ENCODE measurements at places on chromosomes 4 and X.

DNA sequence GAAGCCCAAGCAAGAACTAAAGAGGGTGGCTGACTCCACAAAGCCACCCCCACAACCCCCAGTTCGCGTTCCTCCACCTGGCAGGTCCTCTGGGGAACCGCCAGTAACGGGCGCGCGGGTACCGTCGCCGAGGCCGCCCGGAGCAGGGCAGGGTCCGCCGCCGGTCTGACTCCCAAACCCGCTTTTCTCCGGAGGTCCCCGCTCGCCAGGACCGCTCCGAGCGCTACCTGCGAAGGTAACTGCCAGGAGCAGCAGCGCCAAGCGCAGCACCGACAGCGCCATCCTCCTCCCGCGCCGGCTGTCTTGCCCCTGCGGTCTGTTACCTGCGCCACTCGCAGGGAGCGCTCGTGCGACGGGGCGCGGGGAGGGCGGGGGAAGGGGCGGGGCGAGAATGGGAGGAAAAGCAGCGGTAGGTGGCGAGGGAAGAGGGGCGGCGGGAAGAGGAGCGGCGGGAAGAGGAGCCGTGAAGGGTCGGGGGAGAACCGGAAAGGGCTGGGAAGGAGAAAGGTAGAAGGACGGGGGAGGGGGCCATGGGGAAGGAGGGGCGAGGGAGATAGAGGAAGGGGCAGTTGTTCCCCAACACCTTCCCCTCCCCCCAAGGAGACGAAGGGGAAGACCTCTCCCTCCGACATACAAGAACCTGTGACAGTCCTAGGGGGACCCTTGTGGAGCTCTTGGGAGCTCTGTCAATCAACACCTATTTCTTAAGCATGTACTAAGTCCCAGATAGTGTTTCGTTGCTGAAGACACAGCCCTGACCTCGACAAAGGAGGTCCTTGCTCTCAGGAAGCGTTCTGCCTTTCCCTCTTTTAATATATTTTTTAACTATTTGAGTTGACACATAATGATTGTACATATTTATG, at the start of gene SPINK2:
Gene SPINK2, minus strand, starts transcription at position 321 of the 863 bp plus-strand sequence. Its CDS starts 39 bp downstream, at position 282.
- peak; percentile 45 for DNase-seq

GRCh38 chr4:151717909-151718628, 42.7 kb downstream of the GATB start:
- no peak for DNase-seq

GRCh38 chrX:63750811-63751210, 34.2 kb downstream of the ARHGEF9 start:
- no peak for DNase-seq

GRCh38 chr4:89140168-89140759, 28.9 kb downstream of the TIGD2 start:
- DNase-seq: no peak

GRCh38 chr4:72208421-72209075, 176.7 kb downstream of the NPFFR2 start:
- no peak for DNase-seq

GRCh38 chrX:14232688-14233087, 203.0 kb upstream of the GEMIN8 start:
- no peak for DNase-seq

DNA sequence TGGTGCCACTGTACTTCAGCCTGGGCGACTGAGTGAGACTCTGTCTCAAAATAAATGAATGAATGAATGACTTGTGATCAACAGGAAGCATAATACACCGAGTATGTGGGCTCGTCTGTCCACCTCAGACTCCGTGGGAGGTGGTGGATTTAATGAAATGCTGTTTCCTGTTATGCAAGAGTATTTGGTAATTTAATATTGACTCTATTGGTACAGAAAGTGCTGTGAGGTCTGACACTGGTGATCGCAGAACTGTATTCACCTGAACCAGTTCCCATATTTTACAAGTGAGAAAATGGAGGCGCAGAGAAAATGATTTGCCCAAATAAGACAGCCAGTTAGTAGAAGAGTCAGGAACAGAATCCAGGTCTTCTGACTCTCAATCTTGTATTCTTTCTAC, 423.3 kb downstream of the RAPGEF2 start:
- no peak for DNase-seq

GRCh38 chr4:40502934-40503333, 126.7 kb downstream of the RBM47 start:
- no peak for DNase-seq

DNA sequence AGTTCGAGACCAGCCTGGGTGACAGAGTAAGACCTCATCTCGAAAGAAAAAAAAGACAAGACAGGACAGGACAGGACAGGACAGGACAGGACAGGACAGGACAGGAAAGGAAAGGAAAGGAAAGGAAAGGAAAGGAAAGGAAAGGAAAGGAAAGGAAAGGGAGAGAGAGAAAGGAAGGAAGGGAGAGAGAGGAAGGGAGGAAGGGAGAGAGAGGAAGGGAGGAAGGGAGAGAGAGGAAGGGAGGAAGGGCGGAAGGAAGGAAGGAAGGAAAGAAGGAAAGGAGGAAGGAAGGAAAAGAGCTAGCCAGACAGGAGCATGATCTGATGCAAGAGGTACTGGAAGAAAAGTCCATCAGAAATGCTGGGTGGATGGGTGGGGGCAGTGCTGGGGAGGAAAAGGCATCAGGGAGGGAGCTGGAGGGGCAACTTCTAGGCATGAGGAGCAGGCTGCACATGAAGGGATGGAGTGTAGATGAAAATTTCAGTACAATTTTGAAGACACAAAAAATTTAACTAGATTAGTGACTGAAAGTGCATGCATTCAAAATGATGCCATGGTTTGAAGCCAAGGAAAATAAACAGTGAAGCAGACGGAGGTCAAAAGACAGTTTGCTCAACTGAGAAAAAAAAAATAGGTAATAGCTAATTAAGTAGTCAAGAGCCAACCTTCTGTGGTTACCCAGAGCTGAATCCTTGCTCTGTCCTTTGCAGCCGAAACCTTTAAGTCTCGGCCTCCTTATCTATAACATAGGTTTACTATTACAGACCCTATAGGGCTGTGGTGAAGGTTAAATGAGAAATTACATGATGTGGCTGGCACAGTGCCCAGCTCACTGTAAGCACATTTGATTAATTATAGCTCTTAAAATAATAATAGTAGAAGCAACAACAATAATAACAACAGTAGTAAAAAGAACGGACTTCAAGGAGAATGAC, 59.9 kb downstream of the ZNF827 start:
- DNase-seq: no peak

- no peak for DNase-seq
Measured at GRCh38 chr4:179989975-179990374, 2253.2 kb upstream of the TENM3 start.

- no peak for DNase-seq
Measured at GRCh38 chr4:182067828-182068227, 175.4 kb upstream of the TENM3 start.

- no peak for DNase-seq
Measured at GRCh38 chr4:38904090-38904666, 36.6 kb downstream of the FAM114A1 start.

GRCh38 chrX:18098763-18099162, 121.9 kb downstream of the BEND2 start:
- no peak for DNase-seq

DNA sequence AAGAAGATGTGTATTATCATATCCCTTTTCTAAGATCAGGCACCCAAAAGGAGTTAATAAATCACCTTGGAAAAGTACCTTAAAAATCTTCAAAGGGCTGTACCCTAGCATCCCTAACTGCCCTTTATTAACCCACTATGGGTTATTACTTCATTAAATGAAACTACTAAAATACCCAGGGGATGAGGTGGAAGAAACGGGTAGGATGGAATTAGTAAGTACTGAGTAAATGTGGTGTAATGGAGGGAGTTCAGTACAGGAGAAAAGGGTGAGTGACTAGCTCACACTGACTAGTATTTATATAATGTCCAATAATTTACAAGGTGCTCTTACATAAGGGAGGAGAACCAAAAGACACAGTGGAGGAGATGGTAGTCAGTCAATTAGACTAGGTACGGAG, 51.0 kb upstream of the RASGEF1B start:
- no peak for DNase-seq

GRCh38 chrX:57977992-57978391, 67.7 kb upstream of the ZXDA start:
- no peak for DNase-seq

GRCh38 chrX:133702230-133702629, 283.2 kb downstream of the GPC3 start:
- DNase-seq: no peak

DNA sequence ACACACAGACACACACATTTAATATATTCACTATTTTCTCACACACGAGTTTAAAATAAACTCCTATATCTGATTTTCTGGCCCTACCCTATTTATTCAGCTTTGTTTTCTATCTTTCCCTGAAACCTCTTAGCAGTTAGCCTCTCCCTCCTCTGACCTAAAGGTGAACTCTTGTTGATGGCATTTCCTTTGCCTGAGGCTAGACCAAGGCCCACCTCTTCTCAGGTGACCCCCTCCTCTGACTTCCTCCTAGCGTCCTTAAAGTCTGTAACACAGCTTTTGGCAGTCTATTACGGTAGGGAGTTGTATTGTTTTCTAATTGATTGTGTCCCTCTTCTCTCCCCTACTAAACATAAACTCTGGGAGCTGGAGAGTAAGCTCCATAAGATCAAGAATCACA, 1.7 kb upstream of the SRPX2 start:
- DNase-seq: no peak

GRCh38 chr4:107734120-107734519, 14.1 kb upstream of the PAPSS1 start:
- DNase-seq: no peak

DNA sequence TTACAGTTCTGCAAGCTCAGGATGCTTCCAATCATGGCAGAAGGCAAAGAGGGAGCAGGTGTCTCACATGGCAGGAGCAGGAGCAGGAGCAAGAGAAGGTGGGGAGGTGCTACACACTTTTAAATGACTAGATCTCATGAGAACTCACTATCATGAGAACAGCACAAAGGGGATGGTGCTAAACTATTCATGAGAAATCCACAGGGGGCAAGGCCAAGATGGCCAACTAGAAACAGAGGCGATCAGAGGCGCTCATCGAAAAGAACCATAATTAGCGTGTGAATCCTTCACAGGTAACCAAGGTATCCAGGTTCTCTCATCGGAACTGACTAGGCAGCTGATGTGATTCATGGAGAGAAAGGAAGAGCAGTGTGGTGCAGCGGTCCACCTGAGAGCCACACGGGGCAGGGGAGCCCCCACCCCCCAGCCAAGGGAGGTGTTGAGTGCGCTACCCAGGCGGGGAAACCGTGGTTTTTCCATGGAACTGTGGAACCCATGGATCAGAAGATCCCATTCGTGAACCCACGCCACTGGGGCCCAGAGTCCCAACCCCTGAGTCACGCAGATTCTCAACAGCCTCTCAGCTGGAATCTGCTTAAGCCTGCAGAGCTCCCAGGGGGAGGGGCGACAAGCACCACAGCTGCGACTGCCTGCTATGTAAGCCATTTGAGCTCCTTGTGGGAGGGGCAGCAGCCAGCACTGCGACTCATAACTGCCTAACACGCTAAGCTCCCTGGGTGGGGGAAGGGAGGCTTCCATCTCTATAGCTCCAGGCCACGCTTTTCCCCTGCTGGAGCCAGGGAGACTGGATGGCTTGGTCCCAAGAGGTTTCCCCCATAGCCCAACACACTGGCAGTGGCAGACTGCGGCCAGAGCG, 46.7 kb downstream of the FGF16 start:
- DNase-seq: no peak

- DNase-seq: no peak
Measured at GRCh38 chrX:76148041-76148665, 24.7 kb upstream of the PBDC1 start.

GRCh38 chrX:49129427-49129826, 5.9 kb upstream of the GPKOW start:
- DNase-seq: no peak

DNA sequence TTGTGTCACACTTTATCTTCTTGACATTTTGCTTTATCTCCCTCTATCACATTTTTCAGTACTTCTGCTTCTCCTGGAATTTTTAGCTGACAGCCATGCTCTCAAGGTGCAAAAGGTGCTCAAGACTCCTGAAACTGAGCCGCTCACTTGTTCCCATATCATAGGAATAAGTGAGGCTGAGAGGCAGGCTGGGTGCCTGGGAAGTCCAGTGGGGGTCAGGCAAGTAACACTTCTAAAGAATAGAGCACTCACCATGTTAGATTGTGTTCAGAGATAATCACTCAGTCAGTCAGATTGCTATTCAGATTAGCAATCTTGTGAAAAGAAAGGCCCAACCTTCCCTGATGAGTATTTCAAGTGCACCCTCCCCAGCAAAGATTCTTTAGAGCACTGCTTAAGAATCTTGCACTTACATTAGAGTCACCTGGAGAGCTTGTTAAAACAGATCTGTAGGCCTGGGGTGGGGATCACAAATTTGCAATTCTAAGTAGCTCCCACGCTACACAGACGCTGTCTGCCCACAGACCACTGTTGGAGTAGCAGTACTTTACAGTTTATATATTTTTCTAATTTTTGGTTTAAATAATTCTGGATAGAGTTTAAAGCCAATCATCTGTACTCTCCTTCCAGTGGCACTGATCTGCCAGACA, 23.1 kb upstream of the LRAT start:
- no peak for DNase-seq

- DNase-seq: no peak
Measured at GRCh38 chr4:2771264-2771663, 15.1 kb upstream of the TNIP2 start.

GRCh38 chrX:110394651-110395050, 36.0 kb downstream of the RTL9 start:
- DNase-seq: no peak

DNA sequence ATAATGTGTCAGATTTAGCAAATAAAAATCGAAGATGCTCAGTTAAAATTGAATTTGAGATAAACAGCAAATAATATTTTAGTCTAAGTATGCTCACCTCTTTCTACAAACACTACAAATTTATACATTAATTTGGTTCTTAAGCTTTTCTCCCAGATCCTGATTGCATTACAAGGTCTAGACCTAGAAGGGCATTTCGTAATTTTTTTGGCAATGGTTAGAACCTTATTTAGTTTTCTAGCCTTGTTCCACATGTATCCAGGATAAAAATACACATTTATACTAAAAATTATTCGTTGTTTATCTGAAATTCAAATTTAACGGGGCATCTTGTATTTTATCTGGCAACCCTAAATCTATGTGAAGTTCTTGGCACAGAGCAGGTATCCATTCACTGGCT, 2.5 kb upstream of the CDKL5 start:
- DNase-seq: no peak

DNA sequence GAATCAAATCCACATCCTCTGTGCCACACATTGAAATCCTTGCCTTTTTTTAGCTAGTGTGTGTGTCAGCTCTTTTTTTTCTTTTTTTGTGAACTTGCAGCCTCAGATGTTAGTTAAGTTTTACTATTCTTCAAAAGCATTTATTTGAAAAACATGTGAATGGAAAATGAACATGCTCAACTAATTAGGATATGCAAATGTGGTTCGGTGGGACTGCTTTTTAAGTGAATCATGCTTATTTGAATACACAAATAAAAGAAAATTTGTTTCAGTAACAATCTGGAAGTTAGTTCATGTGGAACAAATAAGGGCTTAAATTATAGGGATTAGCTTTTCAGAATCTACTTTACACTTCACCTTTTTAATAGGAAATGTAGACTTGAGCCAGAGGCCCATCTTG, 751.5 kb upstream of the FAM241A start:
- DNase-seq: no peak

GRCh38 chr4:38677441-38677840, 13.4 kb downstream of the KLF3 start:
- DNase-seq: no peak
